Activated T-helper 1 cell treated with anti-CD3 and anti-CD28 coated beads, Interleukin-2, amount 50 U/mL, for 16 hours (primary cell): ENCODE measurements at places on chromosomes 7 and 10.

- no peak for DNase-seq
Observed at GRCh38 chr7:66500087-66500486, 128.6 kb upstream of the KCTD7 start.

DNA sequence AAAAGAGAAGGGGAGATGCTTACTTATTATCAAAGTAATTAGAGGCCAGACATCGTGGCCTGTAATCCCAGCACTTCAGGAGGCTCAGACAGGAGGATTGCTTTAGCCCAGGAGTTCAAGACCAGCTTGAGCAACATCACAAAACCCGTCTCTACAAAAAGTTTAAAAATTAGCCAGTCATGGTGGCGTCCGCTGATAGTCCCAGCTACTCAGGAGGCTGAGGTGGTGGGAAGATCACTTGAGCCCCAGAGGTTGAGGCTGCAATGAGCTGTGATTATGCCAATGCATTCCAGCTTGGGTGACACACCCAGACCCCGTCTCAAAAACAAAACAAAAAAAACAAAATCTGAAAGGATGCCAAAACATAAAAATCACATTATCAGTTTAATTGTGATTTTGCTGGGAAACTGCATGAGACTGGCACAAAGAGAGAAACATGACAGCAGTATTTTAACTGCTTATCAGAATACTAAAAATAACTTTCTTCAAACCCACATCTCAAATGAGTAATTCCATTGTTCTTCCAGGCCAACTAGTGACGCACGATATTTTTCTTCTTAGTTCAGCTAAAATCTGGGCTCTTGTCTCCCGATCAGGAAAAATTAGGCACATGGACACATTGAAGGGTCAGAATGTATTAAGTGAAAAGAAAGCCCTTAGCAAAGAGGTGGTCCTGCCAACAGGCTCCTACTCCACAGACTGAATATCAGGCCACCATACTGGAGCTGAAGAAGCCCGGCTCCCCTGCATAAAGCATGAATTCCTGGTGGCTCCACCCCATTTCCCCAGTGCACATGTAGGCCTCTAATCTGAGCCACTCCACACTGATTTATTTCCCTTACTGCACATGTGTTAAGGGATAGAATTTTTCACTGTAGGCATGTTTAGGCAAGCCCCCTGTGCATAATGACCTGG is 9.6 kb upstream of the CCM2 start:
- no peak for DNase-seq

- DNase-seq: no peak
Observed at GRCh38 chr10:131049016-131049415, 262.5 kb downstream of the TCERG1L start.

- no peak for DNase-seq
Observed at GRCh38 chr7:36775676-36776075, 51.4 kb upstream of the AOAH start.

- DNase-seq: no peak
Observed at GRCh38 chr10:101797403-101798059, 14.3 kb upstream of the NPM3 start.

DNA sequence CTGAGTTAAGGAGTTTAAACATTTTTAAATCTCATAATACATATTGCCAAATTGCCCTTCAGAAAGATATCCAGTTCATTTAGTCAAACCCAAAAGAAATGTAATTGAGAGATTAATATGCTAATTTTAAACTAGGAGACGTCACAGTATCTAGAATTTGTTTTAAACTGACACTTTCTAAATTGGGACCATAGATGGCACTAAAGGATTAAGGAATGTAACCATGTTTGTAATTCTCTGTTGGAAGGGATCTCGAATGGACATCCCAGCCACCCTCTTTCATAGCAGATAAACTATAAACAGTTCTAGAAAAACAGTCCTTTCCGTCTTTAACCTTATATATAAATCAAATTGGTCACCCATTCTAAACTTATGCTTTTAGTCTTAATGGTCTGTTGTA is 30.0 kb upstream of the SAMD9L start:
- no peak for DNase-seq
